Stimulated activated CD4-positive, alpha-beta T cell treated with anti-CD3 and anti-CD28 coated beads, TNF-alpha, amount 100 ng/mL, for 4 hours (primary cell): ENCODE measurements at places on chromosomes 2 and 18.
A peak's percentile ranks its signal among the peaks of the same experiment; 100 is the strongest.

DNA sequence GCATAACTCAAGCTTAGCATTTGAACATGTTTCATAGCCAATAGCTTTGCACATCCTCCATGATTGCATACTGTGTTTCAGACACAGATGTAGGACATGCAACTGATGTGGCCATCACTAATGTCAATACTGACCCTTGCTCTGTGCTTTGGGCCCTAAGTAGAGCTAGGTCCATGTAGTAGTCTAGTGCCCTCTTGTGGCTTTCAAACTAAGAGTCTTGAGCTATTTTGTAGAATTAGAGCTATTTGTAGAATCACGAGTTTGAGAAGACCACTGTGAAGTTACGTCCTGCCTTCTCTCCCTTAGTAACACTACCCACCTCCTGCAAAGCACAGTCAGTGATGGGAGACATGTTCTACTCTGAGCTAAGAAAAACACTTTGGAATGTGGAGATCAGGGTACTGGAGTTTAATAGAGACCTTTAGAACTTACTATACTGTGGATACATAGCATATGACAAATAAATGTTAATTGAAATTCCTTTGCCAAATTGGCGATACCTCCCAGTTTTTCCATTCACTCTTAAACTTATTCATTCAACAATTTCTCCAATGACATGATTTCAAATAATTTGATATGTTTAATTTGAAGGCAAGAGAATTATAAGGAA is 306.5 kb upstream of the TNP1 start:
- no peak for DNase-seq

GRCh38 chr2:102891296-102891695 is 129.5 kb downstream of the TMEM182 start:
- DNase-seq: no peak

GRCh38 chr2:236359426-236360045 is 95.3 kb upstream of the ASB18 start:
- DNase-seq: no peak

- DNase-seq: no peak
Measured at GRCh38 chr2:120596990-120597594, 138.6 kb upstream of the GLI2 start.

- no peak for DNase-seq
Measured at GRCh38 chr2:16507655-16508489, 157.8 kb downstream of the CYRIA start.

DNA sequence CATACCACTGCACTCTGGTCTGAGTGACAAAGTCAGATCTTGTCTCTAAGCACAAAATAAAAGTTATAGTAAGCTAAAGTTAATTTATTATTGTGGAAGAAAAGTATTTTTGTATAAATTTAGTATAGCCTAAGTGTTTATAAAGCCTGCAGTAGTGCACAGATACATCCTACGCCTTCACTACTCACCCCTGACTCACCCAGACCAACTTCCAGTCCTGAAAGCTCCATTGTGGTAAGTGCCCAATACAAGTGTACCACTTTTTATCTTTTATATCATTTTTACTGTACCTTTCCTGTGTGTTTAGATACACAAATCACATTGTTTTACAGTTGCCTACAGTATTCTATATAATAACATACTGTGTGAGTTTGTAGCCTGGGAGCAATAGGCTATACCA is 57.5 kb downstream of the UBE2E3 start:
- DNase-seq: no peak

GRCh38 chr2:157572725-157573124 is 55.9 kb downstream of the ACVR1C start:
- DNase-seq: no peak

DNA sequence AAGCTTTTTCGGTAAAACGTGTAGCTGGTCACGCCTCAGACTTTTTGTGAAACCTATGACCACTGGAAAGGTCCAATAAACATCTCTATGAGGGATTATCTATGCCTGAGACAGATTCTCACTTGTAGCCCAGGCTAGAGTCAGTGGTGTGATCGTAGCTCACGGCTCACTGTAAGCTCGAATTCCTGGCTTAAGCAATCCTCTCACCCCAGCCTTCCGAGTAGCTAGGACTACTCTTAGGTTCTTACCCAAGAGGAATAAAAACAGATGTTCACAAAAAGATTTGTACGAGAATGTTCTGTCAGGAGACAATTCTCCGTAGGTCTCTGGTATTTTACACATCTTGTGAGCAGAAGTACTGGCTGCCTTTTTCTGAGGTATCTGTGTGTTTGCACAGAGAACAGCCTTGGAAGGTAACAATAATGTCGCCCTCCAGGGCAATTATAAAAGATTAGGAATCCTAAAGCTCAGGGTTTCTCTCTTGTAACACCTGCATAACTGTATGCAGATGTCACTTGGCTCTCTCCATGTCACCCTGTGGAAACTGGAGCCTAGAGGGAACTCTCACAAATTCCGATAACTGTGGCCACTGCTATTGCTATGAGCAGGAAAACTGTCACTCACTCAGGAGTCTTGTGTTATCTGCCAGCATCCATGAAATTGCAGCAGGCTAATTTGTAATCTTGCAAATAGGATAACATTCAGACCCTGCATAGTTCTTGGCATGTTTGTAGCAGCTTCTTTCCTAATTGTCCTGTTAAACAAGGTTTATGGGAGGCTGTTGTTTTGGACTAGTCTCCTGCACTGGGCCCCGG is 25.5 kb upstream of the RALBP1 start:
- no peak for DNase-seq

DNA sequence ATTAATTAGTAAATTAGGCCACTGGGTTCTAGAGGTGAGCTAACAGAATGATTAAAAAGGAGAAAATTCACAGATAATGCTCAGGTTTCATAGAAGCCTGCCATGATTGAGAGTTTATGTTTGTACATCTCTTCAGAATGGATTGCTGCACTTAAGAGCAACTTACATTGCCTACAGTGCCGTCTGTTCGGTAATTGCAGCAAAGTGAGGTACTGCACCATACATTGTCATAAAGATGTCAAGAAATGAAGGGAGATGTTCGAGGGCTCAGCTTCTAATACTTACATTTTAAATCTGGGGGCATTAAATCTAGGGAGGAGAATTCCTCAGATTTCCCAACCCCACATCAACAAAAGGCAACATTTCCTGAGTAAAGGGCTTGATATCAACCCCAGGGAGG is 976.2 kb upstream of the FANCL start:
- DNase-seq: no peak

DNA sequence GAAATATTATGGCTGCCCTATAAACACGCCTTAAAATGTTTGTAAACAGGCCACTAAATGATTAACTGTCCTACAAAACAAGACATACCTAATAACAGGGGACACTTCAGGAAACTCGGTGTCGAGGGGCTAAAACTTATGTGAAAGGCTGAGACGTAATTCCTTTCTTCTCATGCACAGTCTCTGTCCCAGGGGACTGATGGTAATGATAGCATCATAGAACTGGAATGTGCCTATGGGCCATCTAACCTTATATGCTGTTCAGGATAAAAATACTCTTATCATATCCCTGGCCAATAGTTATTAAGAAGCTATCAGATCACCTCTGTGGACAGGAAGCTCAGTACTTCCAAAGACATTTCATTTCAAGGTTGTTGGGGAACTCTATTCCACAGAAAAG is 252.6 kb upstream of the RASGRP3 start:
- no peak for DNase-seq

DNA sequence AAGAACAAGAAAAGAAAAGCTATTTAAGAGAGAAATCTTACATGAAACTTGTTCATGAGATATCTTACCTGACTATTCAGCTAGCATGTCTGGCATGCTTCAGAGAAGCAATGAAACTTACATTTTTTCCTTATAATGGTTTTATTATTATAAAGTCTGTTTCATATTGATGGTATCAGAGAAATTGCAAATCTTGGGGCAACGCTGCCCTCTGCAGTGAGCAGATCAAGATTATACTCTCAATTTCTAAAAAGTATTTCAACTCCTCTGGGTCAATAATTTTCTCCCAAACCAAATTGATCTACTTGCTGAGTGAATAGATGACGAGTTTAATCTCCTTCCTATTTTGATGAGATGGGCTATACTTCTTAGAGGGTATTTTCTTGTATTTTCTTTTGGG is 235.6 kb downstream of the NUP35 start:
- DNase-seq: no peak

GRCh38 chr2:75099521-75099922 is 99.8 kb downstream of the TACR1 start:
- DNase-seq: no peak

GRCh38 chr2:113703386-113704299 is 52.8 kb downstream of the SLC35F5 start:
- DNase-seq: no peak

DNA sequence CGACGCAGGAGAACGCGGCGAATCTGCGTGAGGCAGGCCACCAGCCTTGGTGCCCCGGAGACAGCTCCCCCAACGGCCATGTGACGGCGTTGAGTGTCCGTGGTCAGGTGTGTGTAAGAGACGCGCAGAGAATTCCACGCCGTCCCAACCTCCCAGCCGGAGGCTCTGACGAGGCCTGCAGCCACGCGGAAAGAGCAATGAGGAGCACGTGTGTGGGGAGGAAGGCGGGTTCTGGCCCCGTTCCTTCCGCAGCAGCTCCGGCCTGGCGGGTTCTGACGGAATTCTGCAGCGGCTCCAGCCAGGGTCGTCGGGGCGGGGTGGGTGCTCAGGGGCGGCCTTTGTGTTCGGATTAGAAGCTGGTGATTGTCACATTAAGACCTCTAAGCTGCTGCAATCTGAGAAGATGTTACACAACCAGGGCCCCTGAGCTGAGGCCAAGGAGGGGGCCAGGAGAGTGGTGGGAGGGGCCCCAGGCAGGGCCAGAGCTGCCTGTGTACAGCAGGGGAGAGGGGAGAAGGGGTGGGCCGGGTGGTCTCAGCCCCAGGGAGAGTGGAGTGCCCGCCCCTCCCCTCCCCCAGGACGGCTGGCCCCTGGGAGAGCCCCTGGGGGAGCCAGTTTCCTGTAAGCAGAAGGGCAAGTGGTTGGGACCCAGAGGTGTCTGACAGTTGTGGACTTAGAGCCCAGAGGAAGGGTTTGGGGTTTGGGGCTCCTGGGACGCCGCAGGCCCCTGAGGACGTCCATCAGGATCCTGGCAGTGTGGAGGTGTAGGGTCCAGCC is 5.1 kb upstream of the GAL3ST2 start:
- no peak for DNase-seq

DNA sequence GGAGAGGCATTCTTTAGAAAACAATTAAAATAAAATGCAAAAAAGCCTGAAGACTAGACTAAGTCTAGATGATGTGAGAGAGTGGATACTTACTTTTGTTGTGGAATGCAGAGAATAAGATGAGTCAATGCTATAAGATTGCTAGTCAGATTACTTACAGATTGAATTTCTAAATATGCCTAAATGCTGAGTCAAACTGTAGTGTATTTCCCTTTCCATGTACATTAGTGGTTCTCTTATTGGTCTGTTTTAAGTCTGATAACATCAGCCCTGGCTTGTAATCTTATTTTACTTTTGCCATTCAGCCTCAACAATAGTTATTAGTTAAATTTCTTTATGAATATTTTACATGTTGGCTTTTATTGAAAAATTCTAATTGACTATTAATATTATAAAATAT is 702.7 kb downstream of the SOCS6 start:
- DNase-seq: no peak

DNA sequence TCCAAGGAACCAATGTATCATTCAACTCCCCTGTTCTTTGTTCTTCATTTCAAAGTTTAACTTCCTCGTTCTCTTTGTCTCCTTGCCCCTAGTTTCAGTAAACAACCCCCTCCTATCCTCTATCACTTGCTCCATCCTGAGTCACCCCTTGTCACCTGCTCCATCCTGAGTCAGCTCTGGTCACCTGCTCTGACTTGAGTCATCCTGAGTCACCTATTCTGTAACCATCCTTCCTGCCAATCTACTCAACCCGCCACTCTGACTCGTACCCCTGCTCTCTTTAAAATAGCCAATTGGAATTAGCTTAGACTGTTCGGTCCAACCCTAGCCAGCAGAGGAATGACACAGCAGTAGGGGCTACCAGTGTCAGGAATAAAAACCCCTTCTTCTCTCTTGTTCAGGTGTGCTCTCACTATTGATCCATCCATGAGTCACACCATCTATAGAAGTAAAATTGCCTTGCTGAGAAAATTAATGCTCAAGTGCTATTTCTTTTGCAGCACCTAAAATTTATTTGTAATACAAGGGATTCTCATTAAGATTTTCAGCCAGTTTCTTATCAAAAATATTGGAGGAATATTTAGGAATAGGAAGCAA is 326.8 kb downstream of the AKAIN1 start:
- no peak for DNase-seq

- no peak for DNase-seq
Measured at GRCh38 chr18:13276530-13277520, 58.3 kb downstream of the LDLRAD4 start.

DNA sequence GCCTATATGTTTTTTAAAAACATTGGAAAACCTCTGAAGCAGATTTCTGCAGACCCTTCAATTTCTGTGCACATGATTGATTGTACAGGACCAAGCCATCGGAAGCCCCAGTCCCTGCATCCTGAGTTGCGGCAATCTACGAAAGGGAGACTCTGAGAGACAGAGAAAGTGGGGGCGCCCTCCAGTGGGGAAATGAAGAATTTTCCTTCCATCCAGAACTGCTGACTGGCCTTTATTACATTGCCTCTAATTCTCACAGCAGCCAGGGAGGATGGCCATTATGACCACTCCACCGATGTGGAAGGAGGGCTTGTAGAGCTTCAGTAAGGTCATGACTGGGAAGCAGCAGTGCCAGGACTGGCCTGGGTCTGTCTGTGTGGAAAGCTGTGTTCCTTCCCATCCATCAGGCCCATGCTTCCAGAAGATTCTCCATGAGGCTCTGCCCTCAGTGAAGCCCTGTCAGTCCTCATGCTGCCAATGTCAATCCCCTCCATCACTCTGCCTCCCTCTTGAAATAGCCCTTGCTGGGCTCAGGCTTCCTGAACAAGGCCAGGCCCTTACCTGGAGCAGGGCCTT is 20.0 kb upstream of the RESP18 start:
- peak; percentile 24 for DNase-seq

DNA sequence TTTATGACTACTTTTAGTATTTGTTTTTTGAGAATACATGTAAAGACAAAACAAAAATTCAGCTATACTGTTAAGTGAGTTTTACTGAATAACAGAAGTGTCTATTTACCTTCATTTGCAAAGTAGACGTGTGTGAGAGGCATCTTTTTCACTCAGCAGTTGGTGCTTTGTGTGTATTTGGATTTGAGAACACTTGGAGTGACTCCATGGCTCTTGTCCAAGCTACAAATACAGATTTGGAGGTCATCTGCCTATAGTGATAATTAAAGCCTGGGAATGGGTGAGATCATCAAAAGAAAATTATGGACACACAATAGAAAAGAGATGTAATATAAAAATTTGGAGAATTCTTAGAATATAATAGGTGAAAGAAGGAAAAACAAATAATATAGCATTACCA is 6.2 kb downstream of the NAB1 start:
- no peak for DNase-seq

GRCh38 chr18:13813271-13813849 is 10.6 kb upstream of the MC5R start:
- peak; percentile 24 for DNase-seq

GRCh38 chr2:47697000-47697601 is 85.8 kb upstream of the MSH6 start:
- no peak for DNase-seq
